ENCODE measurements at places on chromosomes 4 and X.

GRCh38 chr4:152206646-152207377, 329.1 kb downstream of the FBXW7 start:
- peak; percentile 35 for DNase-seq

DNA sequence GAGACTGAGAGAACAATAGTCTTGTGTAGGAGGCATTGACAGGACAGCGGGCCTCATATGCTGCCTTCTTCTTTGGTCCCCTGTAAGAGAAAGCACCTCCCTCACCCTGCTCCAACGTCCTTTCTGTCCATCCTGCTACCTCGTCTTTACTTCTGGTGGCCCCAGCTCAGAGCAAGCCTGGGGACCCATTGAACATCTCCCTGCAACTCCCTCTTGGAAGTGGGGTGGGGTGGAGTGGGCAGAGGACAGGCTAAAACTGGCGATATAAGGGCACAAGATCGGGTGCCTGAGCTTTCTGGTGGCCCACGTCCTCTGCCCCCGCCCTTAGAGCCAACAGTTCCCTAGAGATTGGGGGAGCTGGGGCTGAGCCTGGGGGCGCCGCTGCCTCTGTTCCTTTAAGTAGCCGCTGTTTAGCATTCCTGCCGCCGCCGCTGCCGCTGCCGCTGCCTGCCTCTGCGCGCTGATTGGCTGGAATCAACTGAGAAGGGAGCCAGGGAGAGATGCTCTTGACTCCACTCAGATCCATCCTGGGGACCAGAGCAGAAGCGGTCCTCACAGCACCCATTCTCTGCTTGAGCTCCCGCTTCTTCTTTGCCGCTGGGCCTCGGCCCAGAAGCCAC, at the start of gene DLG3:
Gene DLG3, plus strand, starts transcription at position 510 of the 620 bp plus-strand sequence. CDS start 367 bp downstream, outside the sequence.
- DNase-seq: no peak

GRCh38 chr4:40587826-40588225, 41.8 kb downstream of the RBM47 start:
- no peak for DNase-seq

GRCh38 chr4:152476796-152477195, 59.1 kb downstream of the FBXW7 start:
- DNase-seq: no peak

GRCh38 chr4:57265831-57266582, 155.8 kb upstream of the IGFBP7 start:
- DNase-seq: no peak

GRCh38 chr4:51851090-51851936, 8.4 kb downstream of the DCUN1D4 start:
- DNase-seq: no peak

- DNase-seq: no peak
Observed at GRCh38 chrX:96006281-96006680, 678.4 kb upstream of the DIAPH2 start.

GRCh38 chr4:1632109-1633104, 51.7 kb downstream of the FAM53A start:
- no peak for DNase-seq

DNA sequence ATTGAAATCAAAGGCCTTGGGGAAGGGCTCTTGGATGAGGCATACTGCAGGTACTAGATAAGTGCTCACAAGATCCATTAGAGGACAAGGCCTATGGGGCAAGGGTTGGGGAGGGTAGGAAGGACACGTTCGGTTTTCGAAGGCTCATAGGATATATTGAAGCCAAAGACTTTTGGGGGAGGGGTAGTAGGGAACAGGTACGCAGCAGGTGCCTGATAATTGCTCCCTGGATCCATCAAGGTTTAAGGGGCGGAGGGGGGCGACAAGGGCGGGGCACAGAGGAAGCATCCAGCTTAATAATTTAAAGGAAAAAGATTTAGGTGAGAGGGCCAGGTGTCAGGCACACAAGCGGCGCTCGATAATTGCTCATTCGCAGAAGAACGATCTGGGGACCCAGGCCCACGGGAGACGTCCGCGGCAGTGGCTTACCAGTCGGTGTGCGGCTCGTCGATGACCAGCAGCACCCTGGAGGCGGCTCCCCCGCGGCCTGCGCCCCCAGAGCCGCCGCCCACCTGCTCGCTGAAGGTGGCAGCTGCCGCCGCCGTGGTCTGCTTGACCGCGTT, 653 bp downstream of the SYN1 start:
- DNase-seq: no peak

GRCh38 chr4:174069848-174070330, 213.6 kb downstream of the FBXO8 start:
- DNase-seq: no peak

DNA sequence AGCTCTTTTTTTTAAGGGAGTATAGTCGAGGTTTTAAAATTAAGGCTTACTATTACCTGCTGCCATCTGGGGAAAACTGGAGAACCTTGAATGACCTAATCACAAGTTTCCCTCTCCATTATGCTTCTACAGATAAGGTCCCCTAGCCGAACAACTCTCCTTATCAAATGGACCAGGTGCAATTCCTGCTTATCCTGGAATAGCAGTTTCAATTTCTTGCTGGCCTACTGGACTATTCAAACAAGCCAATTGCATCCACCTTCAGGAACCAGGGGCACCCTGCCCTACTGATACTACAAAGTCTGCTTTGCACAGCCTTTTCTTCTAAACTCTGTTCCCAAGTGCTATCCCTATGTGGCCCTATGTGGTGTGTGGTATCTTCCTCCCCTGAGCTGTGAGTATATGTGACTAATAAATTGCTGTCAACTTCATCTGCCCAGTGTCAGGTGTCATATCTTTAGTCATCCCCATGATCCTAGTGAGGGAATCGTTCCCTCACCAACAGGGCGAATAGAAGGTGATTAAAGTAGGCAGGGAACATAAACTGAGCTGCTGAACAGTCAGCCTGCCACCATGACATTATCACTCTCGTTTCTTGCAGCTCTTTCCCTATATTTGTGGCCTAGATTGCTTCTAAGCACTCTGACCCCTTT, 128.5 kb downstream of the ATG4A start:
- no peak for DNase-seq

DNA sequence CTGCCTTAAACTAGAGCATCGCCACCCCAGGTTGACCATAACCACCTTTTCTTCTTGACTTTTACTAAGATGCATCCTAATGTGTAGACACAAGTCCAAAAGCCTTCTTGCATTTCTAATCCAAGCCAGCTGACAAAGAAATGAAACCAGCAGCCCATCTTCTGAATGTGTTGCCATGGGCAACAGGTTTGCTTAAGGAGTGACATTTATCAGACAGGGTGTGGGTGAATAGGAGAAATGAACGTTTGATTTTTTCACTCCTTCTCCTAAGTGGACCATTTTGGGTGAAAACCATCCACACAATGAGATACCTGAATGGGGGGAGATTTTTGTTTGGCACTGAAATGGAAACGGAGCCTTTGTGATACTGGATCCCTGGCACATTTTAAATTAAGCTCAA, 72.7 kb upstream of the C4orf50 start:
- no peak for DNase-seq

DNA sequence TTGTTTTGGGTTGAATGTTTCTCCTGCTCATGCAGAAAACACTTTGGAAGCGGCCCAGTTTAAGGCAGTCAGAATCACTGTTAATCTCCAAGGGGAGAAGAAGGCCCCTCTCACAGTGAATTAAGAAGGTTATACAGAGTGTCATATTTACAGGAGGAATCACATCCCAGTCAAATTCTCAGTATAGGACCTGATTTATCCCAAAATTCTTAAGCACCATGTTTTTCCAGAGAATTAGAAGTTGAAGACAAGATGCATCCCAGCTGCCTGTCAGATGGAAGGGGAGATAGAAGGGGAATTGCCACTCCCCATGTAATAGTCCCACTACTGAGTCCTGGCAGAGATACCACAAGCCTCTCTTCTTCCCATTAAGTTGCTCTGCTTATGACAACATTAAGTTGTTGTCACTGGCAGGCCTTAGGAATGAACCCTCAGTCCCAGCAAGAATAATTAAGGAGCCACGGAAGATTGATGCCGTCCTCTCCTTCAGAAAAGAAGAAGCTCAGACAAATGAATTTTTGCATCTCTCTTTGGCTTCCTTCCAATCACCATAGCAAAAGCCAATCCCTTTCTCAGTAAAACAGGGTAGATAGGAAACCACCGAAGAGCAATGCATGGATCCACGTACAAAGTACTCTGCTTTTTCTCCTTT, 138.4 kb downstream of the LDB2 start:
- no peak for DNase-seq

DNA sequence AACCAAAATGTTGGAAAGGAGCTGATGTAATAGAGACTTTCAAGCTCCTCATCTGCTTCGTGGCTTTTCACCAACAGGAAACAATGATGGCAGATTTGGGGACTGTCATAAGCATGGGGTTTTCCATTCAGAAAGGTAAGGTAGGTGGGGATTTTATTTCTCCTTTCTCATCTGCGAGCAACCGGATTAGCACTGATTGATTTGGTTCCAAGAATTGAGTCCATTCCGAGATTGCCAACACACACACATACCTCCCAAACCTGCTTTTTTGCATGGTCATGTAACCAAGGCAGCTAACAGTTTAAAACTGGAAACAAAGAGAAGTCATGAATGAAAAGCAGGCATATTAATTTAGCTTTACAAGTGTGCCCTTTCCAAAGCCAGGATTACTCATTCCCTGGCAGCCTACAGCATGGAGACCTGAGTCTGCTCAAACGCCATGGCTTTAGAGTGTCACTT, 63.0 kb upstream of the LNX1 start:
- DNase-seq: peak; percentile 6

GRCh38 chr4:80382090-80382832, 46.7 kb downstream of the CFAP299 start:
- DNase-seq: no peak

DNA sequence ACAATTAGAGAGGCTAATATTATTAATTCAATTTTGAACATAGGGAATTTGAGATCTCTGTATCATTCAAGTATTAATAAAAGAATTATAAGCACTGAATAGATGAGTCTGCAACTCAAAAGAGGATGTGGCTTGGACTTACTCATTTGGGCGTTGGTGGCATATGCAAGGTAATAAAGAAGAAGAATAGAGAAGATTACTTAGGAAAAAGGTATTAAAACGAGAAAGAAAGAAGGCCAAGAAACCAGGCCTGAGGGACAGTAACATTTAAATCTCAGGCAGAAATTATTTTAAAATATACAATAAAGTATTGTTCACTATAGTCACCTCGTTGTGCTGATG, 383.0 kb upstream of the INTU start:
- no peak for DNase-seq

- no peak for DNase-seq
Observed at GRCh38 chrX:131289527-131289926, 421 bp upstream of the IGSF1 start.

GRCh38 chr4:53986062-53986461, 78.3 kb downstream of the CHIC2 start:
- no peak for DNase-seq

GRCh38 chr4:92104506-92104905, 199.3 kb upstream of the GRID2 start:
- DNase-seq: no peak

DNA sequence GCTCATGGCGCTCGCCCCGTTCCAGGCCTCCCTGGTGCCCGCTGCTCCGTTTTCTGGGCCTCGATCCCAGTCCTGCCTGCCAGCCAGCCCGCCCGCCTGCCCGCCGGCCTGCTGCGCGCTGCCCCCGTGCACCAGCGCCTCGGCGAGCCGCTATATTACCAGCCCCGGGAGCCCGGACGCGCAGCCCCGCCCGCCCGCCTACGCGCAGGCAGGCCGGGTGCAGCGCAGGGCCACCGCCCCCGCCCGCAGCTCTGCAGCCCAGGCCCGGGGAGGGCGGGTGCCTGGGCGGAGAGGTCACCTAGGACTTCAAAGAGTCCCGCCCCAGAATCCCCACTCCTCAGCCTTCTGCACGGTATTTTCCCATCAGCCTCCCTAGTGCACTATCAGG, at the start of gene MAOB:
Gene MAOB, minus strand, starts transcription at position 157 of the 388 bp plus-strand sequence. Its CDS starts 151 bp downstream, at position 6.
- DNase-seq: no peak

DNA sequence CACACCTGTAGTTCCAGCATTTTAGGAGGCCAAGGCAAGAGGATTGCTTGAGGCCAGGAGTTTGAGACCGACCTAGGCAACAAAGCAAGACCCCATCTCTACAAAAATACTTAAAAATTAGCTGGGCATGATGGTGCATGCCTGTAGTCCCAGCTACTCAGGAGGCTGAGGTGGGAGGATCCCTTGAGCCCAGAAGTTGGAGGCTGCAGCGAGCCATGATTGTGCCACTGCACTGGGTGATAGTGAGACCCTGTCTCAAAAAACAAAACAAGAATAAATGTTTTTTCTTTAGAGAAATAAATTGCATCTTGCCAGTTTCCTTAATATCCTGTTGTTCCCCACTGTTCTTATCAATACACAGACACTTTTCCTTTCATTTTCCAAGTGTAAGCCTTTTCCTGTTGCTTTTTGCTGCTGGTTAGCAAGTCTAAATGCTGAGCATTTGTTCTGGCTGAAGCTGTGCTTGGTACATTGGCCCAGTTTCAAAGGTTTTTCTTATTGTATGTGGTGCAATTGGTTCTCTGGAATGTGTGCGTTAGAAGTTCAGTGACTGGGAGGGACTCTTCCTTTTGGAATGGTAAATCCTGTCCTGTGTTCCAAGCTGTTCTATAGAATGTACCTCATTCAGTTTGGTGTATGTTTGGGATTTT, 98.2 kb downstream of the AFF1 start:
- DNase-seq: peak; percentile 31

DNA sequence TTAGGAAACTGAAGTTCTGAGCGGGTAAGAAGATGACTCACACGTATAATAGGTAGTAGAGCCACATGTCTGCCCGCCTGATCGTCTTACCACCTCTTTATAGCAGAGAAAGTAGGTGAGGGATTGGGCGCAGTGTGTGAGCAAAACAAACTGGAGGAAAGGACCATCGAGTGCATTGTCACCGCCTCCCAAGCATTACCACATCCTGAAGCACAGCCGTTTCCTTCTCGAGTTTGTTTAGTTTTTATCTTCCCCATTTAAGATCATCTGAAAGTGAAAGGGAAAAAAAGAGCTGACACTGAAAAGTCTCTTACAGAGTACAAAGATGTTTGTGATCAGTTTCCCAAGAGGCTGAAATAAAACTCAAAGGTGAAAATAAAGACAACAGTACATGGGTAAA, 14.8 kb downstream of the PDK3 start:
- DNase-seq: peak; percentile 30

GRCh38 chr4:105510245-105510644, 36.4 kb upstream of the PPA2 start:
- DNase-seq: no peak

DNA sequence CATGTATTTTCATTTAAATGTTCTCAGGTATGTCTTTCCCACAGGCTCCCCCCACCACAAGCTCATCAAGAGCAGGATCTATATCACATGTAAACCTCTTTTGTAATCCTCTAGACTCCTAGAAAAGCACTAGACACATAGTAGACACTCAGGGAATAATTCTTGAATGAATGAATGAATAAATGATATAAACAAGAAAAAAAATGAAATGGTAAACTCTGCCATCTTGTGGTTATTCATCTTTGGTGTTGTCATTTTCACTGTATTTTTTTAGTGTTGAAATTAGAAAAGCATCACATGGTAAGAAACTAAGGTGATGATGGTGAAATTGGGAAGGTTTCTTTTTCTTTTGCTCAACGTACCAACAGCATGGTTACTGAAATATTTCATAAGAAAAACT, 34.2 kb upstream of the C1GALT1C1 start:
- no peak for DNase-seq

DNA sequence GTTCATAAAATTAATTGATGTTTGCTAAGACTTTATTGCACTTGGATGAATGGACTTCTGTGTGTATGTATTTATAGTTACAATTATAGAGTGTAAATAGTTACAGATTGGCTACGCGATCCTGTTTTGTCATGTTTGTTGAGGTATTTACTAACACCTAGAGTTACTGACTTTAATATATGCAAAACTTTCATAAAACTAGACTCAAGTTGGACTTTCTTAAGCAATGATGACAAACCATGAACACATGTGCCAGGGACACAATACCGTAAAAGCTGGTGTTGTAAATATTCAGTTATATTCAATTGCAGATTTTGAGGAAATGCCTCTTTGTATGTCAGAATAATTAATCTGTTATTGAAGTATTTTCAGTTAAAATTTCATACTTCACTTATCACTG, 6.1 kb downstream of the GRIA2 start:
- DNase-seq: no peak

Measured in dermis microvascular lymphatic vessel endothelial cell (primary cell).